Activated CD4-positive, alpha-beta T cell treated with anti-CD3 and anti-CD28 coated beads, Interleukin-2, amount 50 U/mL, for 24 hours (primary cell): ENCODE measurements at places on chromosomes 1 and 21.

- no peak for DNase-seq
These were observed 27.7 kb downstream of the TRABD2B start for GRCh38 chr1:47969478-47969877.

DNA sequence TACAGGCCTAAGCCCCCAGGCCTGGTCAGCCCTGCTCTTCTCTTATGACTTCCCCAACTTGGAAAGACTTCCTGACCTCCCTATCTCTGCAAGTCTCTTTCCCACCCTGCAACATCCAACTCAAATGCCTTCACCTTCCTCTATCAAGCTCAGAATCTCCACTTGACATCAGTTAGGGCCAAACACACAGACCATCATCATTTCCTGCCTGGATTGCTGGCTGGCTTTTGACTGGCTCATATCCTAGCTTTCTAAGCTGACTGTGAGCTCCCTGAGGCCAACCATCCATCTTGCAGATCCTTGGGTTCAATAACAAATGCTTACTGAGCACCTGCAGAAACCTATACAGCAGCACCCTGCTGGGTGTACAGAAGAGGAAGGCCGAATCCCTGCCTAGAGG is 137.3 kb upstream of the EDN2 start:
- DNase-seq: no peak

DNA sequence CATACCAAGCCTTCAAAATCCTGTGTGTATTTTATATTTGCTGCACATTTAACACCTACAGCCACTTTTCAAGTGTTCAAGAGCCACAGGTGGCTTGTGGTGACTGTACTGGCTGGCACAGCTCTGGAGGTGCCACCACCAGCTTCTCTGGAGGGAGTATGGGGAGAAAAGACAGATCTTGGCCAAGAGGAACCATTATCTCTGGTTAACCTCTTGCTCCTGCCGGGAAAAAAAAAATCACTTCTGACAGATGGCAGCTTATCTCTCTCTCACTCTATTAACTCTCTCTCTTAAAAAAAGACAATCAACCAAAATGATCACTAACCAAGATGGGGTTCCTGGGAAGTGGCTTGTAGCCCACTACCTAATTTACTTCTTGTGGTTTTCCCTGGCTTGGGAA is 1.2 kb upstream of the RIIAD1 start:
- DNase-seq: no peak

DNA sequence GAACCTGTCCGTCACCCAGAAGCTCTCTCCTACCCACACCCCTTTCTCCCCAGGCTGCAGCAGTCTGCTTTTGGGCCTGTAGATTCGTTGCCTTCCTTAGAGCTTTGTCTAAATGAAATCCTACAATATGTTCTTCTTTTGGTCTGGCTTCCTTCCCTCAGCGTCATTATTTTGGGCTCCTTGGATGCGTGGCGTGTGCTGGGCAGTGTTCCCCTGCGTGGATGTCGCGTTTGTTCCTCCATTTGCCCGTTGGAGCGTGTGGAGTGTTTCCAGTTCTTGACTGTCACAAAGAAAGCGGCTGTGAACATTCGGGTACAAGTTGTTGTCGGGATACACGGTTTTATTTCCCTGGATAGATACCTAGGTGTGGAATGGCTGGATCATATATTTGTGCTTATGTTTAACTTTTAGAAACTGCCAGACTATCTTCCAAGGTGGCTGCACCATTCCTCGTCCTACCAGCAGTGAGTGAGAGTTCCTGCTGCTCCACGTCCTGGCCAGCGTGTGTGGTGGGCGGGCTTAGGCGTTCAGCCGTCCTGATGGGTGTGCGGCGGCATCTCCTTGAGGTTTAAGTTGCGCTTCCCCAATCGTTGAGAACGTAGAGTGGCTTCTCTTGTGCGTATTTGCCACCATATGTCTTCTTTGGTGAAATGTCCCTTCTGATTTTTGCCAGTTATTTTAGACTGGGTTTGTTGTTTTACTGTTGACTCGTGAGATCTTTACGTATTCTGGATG is 31.7 kb downstream of the SKI start:
- no peak for DNase-seq

DNA sequence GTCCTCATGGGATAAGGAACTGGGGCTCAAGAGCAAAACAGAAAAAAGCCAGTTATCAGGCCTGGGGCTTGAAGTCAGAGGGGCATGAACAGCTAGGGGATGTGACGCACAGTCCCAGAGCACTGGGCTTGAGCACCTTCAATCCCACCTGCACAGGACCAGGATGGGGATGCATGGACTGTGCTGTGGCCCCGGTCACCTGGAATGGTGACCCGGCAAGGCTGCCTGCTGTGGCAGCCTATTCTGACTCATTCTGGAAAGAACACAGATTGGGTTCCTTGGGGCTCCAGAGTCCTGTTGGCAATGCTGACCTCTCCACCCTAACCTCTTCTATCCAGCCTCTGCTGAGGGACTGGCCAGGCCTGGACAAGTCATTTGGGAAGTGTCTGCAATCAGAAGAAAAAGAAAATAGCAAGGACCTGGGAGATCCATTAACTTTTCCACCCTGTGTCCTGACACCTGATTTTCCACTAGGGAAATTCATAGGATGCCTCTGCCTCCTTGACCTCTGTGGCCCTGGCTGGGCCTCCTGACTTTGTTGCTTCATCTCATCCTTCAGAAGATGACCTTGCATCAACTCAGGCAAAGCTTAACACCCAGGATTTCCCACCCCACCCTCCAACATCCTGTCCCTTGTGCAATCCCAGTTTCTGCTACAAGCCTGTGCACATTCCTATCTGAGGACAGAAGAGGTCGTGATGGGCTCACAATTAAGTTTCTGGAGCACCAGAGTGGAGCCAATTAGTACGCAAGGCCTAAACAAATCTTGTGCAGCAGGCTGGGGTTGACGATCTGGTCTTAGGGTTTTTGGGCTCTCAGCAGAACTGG is 17.9 kb upstream of the FMOD start:
- no peak for DNase-seq

DNA sequence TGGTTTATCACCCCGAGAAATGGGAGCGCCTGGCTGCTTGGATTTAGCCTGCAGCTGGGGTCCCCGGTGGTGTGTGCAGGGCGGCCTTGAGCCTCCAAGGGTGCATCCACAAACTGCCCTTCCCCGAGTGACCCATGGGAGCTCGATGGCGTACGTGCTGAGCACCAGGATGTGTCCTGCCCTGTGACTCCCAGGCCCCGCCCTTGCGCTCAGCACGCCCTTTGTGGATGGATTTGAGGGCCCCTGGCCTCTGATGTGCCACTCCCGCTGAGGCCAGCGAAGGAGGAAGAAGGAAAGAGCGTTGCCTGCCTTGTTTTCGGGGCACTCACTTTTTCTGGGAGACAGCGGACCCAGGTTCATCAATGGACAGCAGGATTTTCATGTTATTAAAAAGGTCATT is 1.7 kb upstream of the TFF3 start:
- DNase-seq: no peak

GRCh38 chr1:202811296-202812175 is 782 bp downstream of the PCAT6 start:
- no peak for DNase-seq

- DNase-seq: no peak
These were observed 59.6 kb downstream of the SDCCAG8 start for GRCh38 chr1:243315455-243315854.

GRCh38 chr21:38824124-38824822 is 18.5 kb downstream of the ETS2 start:
- no peak for DNase-seq

DNA sequence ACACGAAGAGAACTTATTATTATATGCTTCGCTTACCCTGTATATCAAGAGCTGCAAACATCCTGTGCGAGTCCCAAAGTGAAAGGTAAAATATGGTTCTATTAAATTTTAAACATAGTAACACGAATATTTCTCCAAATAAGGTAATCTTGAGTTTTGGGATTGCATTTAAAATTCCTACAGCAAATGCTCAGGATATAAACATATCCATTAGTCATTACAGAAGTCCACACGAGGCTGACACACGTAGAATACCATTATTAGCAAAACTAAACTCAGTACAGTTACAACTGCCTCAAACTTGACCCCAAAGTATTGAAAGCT is 282 bp upstream of the LYPLAL1 start:
- DNase-seq: no peak

GRCh38 chr1:41578712-41579335 is 94.3 kb upstream of the EDN2 start:
- no peak for DNase-seq

DNA sequence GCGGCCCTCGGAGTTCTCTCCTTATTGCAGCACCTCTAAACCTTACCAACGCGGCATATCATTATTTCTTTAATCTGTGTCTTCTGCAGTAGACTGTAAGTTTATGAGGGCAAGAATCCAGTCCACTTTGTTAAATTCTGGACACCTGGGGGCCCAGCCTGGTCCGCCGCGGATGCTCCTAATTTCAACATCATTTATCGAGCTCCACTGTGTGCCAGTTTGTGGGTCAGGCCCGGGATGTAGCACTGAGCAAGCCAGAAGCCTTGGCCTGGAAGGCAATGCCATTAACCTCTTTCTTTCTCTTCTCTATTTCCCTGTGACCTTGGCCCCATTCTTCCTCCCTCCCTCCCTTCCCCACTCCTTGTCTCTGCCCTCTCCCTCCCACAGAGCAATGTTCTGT is 70.6 kb upstream of the CACNA1E start:
- no peak for DNase-seq

- DNase-seq: no peak
These were observed 2.2 kb downstream of the NSUN4 start for GRCh38 chr1:46342677-46343350.

GRCh38 chr21:44803651-44804050 is 2.0 kb upstream of the UBE2G2 start:
- DNase-seq: no peak

DNA sequence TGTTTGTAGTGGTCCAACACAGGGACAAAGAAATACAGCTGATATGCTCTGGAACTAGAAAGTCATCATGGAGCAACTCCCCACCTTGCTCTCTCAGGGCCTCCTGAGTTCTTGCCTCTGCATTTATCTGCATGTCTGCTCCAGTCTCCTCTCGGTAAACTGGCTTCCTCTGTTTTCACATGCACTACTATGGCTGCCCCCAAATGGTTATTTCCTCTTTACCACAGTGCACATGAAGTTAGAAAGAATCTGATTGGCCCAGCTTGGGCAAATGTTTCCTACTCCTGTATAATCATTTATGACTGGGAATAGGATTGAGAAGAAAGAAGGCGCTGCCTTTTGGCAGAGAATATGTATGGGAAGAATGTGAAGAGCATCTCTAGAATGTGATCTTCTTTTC is 16.5 kb upstream of the PSMB2 start:
- no peak for DNase-seq

DNA sequence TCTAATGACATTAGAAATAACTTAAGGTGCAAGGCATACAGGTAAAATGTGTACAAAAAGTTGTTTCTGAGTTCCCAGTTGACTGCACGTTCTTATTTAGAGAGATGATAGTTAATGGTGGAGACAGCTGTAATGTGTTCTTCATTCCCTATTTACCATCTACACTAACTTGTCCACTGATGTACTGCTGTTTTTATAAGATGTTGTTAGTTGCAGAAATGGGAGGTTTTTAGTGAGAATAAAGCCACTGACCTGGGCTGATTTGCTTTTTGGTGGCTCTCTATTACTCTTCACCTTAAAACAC is 122.9 kb upstream of the LYPLAL1 start:
- no peak for DNase-seq

GRCh38 chr1:2584686-2585317 is 1.8 kb upstream of the PRXL2B start:
- no peak for DNase-seq

DNA sequence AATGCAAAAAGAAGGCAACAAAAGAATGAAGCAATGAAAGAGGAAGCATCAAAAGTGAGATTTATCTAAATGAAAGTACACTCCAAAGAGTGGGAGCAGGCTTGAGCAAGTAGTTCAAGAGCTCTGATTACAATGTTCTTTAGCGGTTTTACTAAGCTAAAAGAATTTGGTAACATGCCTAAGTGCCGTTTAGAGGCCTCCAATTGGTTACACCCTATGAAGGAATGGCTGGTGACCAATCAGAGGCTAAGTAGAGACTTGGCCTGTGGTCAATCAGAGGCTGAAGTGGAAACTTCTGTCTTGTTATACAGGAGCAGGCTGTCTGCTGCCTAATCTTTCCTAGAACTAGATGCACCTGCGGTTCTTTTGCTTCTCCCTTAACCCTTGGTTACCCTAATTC is 59.1 kb downstream of the PTGFR start:
- no peak for DNase-seq

- no peak for DNase-seq
These were observed 24.6 kb upstream of the POFUT2 start for GRCh38 chr21:45312296-45312695.

DNA sequence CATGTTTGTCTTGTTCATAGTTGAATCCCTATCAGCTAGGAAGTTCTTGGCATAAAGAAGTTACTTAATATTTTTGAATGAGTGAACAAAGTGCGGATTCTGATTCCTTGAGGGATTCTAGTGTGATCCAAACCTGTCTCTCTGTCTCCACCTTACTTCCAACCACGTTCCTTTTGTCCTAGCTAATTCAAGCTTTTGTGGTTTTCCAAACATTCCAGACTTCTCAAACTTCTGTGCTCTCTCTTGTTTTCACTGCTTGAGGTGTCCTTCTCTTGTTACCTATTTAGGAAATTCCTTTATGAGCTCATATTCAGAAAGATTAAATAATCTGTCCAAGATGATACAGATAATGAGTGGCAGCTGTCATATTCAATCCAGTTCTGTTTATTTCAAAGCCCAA is 353.2 kb downstream of the PTBP2 start:
- DNase-seq: no peak

DNA sequence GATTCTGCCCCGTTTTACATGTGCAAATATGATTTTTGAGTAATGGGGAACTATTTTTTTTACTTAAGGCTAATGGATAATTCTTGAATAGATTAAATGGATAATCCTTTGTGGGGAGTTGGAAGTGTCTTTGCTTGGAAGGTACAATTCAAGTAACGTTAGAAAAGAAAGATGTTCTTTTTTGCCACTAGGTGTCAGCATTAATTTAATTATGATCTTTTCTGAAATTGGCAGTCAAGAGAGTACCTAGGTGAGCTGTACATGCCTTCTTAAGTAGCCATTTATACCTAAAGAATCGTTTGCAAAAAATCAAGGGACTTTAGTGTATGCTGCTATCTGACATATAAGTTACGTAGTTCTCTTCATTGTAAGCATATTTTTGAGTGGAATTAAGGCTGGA is 2.2 kb downstream of the FBXO28 start:
- DNase-seq: no peak

GRCh38 chr1:99763956-99764355 is 2.5 kb downstream of the FRRS1 start:
- no peak for DNase-seq

DNA sequence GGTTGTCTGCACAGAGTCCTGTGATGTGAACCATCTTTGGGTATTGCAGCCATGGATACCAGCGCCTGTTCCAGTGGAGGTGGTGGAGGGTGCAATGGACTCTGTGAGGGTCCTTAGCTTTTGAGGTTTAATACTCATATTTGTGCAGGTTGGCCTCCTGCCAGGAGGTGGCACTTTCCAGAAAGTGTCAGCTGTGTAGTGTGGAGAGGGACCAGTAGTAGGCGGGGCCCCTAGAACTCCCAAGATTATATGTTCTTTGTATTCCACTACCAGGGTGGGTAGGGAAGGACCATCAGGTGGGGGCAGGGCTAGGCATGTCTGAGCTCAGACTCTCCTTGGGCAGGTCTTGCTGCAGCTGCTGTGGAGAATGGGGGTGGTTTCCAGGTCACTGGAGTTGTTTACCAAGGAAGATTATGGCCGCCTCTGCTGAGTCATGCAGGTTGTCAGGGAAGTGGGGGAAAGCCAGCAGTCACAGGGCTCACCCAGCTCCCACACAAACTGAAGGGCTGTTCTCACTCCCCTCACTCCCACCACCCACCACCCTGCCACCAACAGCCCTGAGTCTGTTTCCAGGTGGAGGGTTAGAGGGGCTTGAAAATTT is 31.2 kb upstream of the ZNF678 start:
- DNase-seq: no peak
